ENCODE measurements at places on chromosomes 1 and 21.

- no peak for DNase-seq
Measured at GRCh38 chr1:89616844-89617627, 15.9 kb upstream of the LRRC8C start.

- DNase-seq = no peak
Measured at GRCh38 chr1:89973471-89974127, 21.3 kb upstream of the ZNF326 start.

GRCh38 chr1:96487971-96488370 lies 233.6 kb upstream of the PTBP2 start:
- no peak for DNase-seq

DNA sequence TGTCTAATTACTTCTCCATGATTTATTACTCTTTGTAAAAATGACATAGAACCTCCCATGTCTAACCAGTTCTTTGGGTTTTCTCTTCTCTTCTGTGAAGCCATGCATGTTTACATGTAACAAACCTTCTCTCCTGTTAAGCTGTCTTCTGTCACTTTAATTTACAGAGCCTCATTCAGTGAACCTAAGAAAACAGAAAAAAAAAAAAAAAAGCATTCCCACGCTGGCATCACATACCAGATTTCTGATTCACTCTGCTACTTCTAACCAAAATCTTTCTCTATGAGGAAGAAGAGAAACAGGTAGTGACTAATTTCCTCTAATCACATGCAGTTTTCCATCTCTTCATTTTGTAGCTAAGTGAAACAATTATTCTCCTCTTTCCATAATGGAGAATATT lies 141.4 kb upstream of the CXADR start:
- no peak for DNase-seq

DNA sequence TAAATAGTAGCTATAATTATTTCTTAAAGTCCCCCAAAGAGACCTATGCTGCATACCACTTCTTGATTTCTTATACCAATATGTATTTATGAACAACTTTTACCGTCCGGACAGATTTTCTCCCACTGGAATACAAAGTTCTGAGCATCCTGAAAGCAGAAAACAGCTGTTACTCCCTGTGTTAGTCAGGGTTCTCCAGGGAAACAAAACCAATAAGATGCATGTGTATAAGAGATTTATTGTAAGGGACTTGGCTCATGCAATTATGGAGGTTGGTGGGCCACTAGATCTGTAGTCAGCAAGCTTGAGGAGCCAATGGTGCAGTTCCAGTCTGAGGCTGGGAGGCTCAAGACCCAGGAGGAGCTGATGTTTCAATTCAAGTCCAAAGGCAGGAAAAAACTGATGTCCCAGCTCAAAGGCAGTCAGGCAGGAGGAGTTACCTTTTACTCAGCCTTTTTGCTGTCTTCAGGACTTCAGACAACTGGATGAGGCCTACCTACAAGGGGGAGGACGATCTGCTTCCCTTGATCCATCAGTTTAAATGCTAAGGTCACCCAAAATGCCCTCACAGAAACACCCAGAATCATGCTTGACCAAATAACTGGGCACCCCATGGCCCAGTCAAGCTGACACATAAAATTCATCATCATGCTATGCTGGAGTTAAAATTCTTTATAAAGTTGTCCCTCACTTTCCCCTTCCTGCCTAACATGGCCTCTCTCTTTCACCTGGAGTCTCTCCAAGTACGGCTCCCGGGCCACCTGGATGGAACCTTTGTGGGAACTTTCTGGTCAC lies 24.3 kb upstream of the ATF3 start:
- DNase-seq = no peak
